B cell (primary cell): ENCODE measurements at places on chromosomes 6 and 20. TPM values are rescaled to one million over a fixed set of nuclear protein-coding genes. Genes with fewer than 3 reads are reported as not detected.

DNA sequence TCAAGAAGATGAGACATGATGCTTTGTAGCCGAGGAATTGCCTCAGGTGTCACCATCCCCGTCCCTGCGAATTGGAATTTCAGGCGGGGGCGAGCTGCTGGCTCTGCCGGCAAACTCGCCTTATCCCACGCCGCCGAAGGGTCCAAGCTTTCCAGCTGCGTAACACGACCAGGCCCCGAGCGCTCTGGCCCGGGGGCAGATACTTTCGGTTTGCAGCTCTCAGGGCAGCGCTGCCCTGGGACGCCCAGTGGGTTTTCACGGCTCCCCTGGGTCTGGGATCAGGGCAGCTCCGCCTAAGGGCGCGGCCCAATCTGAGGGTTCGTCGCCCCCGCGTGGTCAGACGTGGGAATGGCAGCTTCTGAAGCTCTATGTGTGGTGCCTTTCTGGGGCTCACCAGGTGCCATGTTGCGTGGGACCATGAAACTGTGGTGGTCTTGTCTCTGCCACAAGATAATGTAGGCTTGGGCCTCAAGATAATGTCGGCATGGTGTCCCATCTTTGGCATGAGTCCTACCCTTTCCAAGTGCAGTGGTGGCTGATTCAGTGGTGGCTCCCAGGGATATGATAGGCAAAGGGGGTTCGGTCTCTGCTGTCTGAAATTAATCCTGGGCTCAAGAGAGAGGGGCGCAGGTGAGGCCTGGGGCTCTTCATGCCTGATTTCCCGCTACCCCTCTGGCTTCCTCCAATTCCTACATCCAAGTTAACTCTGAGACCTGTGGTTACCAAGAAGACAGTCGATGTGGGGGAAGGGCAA, 21.0 kb downstream of the PIGT start:
- H3K27ac ChIP-seq: peak overlapping the region; percentile 53
- H3K4me1 ChIP-seq: peaks cover 30% of the 10 kb centered on the region
- peak overlapping the region; percentile 57 for H3K4me3 ChIP-seq
- DNase-seq: peak; percentile 89
- H3K36me3 ChIP-seq: no peaks in the 10 kb centered on the region

Gene HLA-G
- 6.4 and 8.8 TPM in 2 replicates for total RNA-seq

Gene C6orf58
- not detected in 2 replicates for total RNA-seq

DNA sequence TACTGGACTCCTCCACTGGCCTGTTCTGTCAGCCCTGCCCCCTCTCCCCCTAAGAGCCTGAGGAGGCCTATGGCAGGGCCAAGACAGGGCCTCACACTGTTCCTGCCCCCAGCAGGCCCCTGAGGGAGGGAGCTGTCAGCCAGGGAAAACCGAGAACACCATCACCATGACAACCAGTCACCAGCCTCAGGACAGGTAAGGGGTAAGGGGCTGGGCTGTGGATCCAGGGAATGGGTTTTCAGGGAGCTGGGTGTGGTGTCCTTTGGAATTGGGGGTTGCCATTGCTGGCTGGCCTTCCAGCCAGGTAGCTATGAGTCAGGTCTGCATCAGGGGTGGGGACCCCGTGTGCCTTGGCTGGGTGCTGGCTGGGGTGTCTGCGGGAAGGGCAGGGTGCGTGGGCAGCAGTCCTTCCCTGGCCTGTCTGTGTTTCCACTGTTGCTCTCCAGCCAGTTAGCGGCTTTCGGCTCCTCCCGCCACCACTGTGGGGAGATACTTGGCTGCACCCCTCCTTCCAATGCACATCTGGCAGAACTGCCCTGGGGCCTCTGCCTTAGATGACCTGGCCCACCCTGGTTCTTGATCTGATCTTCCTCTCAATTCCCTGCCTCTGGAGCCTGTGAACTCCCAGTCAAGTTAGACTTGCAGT, 3.9 kb downstream of the SLC29A1 start:
- H3K4me1 ChIP-seq: peaks cover 12% of the 10 kb centered on the region
- peaks cover 2% of the 10 kb centered on the region for H3K27me3 ChIP-seq
- no peak overlapping the region for H3K4me3 ChIP-seq

GRCh38 chr6:168157272-168158212, 78.5 kb upstream of the FRMD1 start:
- no peak overlapping the region for H3K4me3 ChIP-seq
- H3K27ac ChIP-seq: no peak overlapping the region
- H3K27me3 ChIP-seq: no peaks in the 10 kb centered on the region
- DNase-seq: no peak

DNA sequence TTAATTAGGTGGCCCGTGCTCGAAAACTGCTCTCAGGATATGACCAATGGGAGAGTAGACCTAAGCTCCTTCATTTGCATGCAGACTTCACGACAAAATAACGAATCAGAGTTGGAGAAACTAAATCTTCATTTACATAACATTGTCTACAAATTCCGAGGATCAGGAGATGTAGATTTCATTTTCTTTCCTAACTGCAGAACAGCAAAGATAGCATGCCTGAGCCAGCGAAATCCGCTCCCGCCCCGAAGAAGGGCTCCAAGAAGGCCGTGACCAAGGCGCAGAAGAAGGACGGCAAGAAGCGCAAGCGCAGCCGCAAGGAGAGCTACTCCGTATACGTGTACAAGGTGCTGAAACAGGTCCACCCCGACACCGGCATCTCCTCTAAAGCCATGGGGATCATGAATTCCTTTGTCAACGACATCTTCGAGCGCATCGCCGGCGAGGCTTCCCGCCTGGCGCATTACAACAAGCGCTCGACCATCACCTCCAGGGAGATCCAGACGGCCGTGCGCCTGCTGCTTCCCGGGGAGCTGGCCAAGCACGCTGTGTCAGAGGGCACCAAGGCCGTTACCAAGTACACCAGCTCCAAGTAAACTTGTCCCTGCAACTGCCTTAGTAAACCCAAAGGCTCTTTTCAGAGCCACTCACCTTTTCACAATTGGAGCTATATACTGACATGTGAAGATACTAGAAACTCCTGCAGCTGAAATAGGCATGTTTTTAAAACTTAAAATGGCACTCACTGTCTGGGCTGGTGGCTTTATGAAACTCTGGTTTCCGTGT, 96.5 kb downstream of the HFE start:
- no peak overlapping the region for H3K27ac ChIP-seq
- H3K4me3 ChIP-seq: peak overlapping the region; percentile 61
- H3K27me3 ChIP-seq: no peaks in the 10 kb centered on the region
- H3K36me3 ChIP-seq: no peaks in the 10 kb centered on the region
